ENCODE measurements at places on chromosomes 3 and 15.
A peak's percentile ranks its signal among the peaks of the same experiment; 100 is the strongest.

DNA sequence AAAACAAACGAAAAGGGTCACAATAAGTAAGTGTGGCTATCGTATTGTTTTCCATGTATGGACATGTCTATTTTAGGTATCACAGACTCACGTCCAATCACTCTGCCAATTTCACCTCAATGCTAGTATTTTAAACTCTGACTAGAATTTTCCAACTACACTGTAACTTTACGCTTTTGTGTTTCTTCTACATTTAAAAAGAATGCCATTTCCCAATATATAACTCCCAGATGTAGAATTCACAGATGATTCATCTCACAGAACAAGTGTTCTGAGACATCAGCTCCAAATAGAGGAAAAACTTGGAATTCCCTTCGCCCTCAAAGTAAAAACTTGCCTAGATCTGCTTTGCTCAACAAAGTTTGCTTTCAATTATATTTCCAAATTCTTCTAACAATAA is 14.2 kb downstream of the LRIG1 start:
- DNase-seq, result no peak

GRCh38 chr15:43268111-43269105 is 1.7 kb upstream of the TGM5 start:
- peak; percentile 74 for DNase-seq

DNA sequence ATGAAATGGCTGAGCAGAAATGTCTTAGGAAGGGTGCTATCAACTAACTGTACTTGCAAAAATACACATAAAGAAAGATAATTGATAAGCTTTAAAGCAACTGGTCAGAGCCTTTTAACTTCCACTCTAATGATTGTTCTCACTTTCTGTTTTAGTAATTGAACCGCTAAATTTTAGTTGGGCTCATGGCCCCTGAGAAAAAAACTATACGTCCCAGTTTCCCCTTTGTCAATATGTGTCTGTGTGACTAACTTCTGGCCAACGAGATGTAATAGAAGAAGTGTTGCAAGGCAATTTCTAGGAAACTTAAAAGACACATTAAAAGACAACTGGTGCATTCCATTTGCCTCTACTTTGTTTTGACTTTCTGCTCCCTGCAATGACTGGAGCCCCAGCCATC is 223.9 kb downstream of the NR1D2 start:
- DNase-seq, result no peak

DNA sequence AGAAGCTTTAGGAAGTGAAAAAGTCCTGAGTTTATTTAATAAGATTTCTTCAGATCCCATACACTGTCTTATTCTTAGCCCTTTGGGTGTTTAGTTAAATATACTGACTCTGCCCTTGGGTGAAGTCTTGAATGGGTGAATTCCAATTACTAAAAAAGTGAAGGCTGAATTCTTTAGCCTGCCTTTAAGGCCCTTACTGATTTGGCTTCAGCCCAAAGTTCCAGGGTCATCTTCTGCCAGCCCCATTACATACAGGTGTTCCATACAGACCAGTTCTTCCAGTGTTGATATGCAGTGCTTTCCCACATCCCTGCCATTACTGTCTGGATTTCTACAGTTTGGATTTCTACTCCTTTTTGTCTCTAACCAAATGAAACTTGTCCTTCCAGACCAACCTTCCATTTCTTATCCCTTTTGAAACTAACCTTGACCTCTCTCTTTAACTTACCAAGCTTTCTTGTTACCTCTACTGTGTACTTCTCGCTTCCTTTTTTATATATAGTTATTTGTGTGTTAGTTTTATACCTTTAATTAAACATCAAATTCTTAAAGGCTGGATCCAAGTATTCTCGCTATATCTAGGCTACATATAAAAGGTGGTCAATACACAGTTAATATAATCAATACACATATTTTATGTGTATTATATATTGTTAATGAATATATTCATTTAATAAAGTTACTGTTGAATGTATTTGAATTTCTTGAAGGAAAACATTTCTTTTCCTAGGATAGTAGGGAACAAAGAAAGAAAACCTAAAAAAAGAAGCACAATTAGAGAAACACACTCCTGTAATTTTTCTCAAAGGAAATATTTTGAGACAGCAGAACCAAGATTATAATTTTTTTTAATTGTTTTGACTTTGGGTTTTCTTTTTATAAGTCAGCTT is 15.0 kb downstream of the MBNL1 start:
- no peak for DNase-seq

DNA sequence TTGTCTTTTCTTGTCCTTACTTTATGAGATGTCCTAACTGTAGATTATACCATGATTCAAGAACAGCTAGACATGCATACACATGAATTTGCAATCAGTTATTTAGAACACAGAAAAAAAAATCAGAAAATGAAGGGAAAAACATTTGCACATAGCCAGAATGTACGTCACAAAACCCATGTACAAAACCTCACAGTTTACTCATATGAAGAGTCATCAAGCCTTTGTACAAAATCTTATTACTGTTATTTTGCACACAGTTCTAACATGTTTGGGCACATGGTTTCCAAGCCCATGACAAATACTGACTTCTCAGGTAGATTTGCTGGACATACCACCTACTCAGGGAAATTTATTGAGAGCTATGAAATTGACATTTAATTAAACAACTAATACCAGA is 48.2 kb downstream of the MAP3K13 start:
- no peak for DNase-seq

DNA sequence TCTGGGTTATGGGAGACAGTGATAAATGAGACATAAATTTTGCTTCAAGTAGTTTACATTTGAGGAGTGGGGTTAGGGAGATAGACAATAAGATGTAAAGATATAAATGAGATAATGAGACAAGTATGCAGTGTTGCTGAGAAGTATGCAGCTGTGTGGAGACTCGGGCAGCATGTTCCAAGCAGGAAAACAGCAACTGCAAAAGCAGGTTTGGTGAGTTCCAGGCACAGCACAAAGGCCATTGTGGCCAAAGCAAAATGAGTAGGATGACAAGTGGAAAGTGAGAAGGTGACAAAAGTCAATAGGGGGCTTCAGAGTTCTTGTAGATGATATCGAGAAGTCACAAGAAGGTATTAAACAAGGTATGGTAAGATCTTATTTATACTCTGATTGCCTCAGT is 259.1 kb upstream of the PEX5L start:
- no peak for DNase-seq

DNA sequence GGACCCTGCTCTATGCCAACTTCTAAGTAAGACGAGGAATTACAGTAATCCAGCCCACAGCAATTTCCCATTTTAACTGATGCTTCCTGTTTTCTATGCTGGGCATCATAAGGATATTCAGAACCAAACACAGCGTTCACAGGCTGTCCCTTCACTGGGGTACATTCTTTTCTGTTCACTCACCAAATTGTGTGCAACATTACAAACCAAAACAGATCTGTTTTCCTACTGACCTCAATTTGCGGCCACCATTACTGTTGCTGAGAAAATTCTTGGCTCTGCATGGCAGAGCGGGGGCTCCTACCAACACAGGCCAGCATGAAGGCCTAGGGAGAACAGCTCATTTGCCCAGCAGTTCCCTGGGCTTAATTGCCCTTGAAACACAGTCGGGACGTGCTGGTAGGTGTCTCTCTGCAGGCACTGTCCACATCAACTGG is 76.5 kb downstream of the MYO1E start:
- DNase-seq, result no peak

DNA sequence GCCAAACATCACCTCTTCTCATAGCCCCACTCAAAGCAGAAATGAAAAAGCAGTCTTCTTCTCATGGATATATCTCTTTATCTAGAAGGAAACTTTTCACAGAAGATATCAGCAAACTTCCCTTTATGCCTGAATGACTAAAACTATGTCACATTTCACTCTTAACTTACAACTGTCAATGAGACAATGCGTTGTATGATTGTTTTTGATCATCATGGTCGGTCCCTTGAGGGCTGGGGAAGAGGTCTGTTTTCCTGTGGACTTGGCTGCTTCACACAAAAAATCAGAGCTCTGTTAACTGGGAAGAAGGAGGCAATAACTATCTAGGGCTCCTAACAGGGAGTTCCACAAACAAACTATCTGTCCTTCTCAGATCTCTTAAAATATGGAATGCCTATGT is 5.1 kb downstream of the NLGN1 start:
- DNase-seq, result no peak

DNA sequence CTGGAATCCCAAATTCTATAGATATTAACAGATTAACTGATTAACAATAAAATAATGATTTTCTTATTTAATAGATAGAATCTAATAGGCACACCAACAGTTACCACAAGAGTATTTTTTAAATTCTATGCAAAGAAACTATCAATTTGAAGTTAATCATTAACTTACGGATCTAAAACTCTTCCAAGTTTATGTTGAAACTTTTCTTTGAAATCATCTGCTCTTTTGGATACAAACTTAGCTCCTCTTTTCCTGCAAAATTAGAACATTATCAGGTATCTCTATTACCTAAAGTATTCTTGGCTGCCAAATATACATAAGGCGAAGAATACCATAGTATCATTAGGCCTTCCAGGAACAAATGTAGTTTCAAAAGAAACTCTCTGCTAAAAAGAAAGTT is 34.8 kb downstream of the EFHB start:
- DNase-seq, result no peak

DNA sequence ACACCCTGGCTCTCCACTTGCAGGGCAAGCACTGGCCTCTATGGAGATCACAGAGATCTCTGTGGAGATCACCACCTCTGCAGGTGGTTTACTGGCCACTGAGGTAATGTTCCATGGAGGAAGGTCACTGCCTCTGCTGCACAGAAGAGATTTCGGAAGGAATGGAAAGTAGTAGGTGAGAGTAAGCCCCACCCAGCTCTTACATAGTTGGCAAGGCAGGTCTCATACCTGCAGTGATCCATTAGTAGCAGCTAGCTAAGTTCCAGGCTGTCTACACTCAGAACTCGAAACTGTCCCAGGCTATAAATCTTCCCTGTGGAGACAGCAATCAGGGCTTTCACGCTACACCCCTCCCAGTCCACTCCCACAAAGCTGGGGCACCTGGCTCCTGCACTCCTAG is 194.3 kb upstream of the MANF start:
- DNase-seq, result no peak

DNA sequence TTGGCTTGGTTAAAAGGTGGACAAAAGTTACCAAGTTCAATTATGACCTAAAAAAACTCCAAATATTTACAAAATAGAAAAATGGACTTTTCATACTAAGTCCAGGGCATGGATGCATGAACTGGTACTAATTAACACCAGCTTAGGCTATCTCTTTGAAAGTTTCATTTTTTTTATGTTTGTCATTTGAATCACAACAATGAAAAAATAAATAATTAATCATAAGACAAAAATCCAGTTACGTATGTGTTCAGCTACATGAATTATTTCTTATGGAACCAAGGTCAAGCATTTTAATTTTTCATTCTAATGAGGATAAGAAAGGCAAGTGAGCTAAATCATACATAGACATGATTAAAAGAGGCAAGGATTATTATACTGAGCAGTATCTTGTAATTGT is 23.7 kb upstream of the STRIT1 start:
- DNase-seq, result no peak

DNA sequence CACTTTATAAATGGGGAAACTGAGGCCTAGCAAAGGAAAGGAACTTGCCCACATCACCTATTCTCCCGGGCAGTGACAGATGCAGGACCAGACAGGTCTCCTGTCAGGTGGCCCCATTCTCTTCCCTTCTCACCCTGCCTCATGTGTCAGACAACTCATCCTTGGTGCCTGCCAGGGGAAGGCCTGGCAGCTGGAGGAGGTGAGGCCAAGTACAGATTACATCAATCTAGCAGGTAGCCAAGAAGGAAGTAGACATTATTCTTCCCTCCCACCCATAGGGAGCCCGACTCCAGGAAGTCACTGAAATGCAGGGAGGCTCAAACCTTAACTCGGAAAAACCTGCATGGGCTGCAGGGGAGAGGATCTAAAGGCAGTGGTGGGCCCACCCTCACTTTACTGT is 39.6 kb downstream of the DAPK2 start:
- no peak for DNase-seq

DNA sequence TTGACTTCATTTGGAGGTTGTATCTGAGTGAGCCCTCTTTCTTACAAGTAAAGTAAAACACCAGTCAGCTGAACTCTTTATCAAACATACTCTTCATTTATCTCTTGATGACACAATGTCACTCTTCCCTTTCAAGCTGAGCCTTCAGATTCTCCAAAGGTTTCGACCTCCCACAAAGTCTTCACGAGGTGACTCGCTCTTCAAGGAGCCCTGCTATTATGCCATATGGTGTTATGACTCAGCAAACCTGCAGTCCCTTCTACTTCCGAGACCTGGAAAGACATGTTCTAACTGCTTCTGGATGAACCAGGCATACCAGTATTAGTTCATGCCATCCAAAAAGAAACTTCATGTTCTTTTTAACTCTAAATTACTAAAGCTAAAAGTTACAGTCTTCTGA is 23.1 kb downstream of the AADAC start:
- DNase-seq, result no peak

GRCh38 chr3:142960322-142960850 is 3.1 kb downstream of the PAQR9 start:
- DNase-seq, result no peak

- DNase-seq, result no peak
Observed at GRCh38 chr3:57918123-57918837, 89.9 kb upstream of the FLNB start.

DNA sequence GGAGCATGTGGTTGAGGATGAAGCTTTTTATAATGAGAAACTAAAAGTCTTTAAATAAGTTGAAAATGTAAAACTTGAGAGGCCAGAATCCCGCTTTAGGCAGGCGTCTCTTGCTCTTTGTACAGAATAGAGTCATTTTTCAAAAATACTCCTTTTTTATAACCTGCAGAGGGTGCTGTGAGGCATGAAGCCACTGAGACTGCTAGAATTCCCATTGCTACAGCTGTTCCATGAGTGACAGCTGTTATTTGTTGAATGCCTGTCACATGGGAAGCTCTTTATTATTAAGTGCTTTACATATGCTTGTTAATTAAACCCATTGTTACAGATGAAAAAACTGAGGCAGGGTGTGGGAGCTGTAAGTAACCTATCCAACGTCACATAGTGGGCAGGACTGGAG is 18.5 kb downstream of the MINAR1 start:
- no peak for DNase-seq

DNA sequence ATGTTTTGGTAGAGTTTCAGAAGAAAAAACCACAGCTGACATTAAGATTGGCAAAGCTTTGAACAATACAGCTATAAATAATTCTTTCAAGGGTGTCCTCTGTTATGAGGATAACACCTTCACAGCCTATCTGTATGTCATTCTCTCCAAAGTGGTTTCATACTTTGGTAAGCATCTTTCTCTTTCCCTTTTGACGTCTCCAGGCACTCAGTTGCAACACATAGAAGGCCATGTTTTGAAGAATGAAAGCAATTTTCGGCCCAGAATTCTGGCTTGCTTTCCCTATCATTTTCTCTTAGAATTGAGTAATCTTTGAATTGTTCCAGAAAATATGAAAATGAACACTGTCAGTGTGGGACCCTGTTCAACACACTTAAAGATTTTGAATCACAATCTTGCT is 200.0 kb upstream of the CBLB start:
- peak; percentile 40 for DNase-seq
